ELF-1 (cell line): ENCODE measurements at places on chromosomes 2 and 18.

DNA sequence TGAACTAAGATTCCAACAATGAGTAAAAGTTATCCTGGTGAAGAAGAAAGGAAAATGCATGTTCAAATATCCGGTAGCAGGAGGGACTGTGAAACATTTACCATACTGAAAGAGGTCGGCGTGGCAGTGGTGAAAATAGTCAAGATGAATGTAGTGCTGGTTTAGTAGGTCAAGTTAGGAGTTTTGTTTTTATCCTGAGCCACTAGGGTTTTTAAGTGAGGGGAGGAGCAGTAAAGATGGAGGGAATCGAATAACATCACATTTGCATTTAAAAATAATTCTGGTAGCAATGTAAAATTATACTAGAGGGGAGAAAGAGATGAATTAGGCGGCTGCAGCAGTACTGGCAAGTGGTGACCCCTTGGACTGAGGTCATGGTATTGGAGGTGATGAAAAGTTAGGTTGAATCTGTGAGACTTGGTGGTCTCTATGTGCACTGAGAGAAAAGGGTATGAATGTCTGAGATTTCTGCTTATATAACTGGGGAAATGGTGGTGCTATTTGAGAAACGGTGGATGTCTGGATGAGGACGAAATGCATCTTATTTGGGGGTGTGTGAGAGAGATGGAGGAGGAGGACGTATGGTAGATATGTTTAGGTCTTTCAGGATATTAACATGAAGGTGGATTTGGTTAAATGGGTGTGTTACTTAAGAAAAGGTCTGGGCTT lies 5.9 kb downstream of the VAPA start:
- no peak for DNase-seq

DNA sequence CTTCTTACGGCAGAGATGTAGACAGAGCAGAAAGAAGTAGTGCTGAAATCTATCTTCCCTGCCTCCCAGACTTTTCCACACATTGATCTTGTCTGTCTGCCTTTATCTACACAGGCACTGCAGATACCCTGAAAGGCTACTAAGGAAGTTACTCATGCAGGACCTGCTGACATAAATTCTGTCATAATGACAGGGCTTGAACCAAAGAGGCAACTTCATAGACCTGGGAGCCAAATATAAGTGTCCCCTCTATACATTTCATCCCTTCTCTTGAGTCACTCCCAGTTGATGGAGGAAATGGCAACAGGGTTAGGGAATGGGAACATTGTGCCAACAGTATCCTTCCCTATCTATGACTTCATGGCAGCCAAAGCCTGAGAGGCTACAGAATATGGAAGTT lies 157.5 kb downstream of the TNS1 start:
- no peak for DNase-seq

- no peak for DNase-seq
Observed at GRCh38 chr18:62118328-62118727, 68.5 kb downstream of the PIGN start.

DNA sequence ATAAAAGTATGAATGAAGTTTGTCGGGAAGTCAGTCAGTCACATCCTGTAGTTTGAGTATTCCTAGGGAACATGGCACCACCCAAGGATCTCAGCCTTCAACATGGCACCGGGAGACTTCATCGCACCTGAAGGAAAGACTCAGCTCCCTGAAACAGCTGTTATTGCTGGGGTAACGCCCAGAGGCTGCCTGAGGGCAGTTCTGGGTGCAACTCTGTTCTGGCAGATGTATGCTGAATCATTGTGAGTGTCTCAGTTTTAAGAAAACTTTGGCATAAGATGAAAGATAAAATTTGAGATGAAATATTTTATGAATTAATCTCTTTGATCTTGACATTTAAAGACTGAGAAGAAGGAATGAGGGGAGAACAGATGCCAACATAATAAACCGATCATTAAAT lies 49.9 kb upstream of the SERPINB2 start:
- DNase-seq: no peak

- DNase-seq: peak; percentile 73
Observed at GRCh38 chr2:201203916-201204654, 21.1 kb downstream of the CASP10 start.

DNA sequence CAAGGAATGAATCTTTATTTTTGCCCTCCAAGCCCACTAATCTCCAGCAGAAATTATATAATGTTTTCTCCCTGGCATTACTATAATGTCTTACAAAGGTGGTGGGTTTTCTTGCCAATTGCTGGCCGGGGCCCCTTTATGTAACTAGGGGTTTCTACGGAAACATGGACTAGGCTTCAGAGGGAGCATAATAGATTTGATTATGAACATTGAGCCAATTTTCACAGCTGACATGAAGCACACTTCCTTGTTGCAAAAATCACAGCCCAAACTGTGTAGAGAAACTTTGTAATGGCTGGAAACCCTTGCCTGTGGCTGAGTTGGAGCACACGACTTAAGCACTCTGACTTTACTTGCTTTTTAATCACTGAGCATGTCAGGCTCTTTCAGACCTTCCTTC lies 3.8 kb upstream of the CYRIA start:
- DNase-seq: no peak

GRCh38 chr2:79861059-79861374 lies 348.2 kb downstream of the CTNNA2 start:
- DNase-seq: no peak
